Activated CD4-positive, CD25-positive, alpha-beta regulatory T cell treated with anti-CD3 and anti-CD28 coated beads, Interleukin-2, amount 50 U/mL, for 24 hours (primary cell): ENCODE measurements at places on chromosomes 16 and 17.

DNA sequence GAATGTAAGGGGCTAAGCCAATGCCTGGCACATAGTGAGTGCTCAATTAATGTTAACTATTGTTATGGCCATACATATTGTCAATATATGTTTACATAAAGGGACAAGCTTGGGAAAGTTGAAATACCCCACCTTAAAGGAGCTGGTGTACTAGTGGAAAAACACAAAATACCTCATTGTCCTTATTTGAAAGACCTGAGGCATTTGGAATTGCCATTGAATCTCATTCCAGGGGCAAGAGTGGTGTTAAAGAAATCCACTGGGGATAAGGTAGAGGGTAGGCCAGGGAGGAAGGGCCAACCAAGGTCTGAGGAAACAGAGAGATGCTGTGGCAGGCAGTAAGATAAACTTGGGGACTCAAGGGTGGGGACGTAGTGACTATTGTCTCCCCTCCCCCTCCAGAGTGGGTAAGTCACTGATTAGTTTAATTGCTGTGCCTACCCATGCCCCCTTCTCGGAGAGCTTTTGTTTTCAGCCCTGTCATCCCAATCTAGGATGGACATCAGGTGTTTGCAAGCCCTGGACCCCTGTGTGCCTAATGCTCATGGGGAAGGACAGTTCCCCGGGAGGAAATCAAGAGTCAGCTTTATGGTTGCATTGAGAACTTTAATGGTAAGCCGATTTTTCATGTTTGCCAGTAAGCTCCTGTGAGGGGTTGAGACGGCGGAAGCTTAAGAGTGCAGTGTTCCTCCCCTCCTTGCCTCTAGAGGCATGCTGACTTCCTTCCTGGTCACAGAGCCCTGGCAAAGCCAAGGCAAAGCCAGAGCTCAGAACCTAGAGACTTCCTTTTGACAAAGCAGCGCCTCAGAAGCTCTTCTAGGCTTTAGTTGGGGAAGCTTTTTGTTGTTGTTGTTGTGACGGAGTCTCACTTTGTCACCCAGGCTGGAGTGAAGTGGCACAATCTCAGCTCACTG is 2.5 kb upstream of the HEATR9 start:
- peak; percentile 51 for ATAC-seq

- ATAC-seq, result peak; percentile 27
Measured at GRCh38 chr17:28744104-28744971, 527 bp downstream of the TRAF4 start.

DNA sequence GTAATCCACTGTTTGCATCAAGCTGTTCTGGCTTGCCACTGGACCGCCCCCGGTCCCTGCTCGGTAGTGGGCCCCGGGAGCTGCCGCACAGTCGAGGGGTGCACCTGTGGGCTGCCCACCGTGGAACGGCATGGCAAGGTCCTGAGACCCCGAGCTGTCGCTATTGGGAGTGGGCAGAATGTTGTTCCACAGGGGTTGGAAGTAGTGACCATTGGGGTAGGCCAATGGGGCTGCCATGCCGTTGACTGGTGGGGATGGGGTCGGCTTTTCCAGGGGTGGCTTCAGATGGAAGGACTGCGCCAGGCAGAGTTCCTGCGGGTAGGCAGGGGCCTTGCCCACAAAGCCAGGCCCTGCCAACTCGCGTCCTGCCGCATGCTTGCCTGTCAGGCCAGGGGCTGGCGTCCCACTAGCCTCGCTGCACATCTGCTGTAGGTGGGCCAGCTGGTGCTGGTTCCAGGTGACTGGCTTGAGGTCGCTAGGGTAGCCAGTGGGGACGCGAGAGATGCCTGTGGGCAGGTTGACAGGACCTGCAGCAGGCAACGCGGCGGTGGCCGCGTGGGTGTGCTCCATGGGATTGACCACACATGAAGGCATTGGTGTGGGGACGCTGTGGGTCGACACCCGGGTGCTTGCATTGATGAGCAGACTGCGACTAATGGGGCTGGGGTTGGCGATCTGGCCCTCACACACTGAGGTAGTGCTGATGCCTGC is 14.8 kb downstream of the TRAF4 start:
- no peak for ATAC-seq

GRCh38 chr16:5549802-5550201 is 452.2 kb upstream of the EEF2KMT start:
- no peak for ATAC-seq
